ENCODE measurements at places on chromosomes 4 and X. TPM values are rescaled to one million over a fixed set of nuclear protein-coding genes. Genes with fewer than 3 reads are reported as not detected.

Gene PPEF2
- total RNA-seq = not detected

GRCh38 chr4:168840392-168840763 is 169.7 kb downstream of the CBR4 start:
- no peak for DNase-seq

DNA sequence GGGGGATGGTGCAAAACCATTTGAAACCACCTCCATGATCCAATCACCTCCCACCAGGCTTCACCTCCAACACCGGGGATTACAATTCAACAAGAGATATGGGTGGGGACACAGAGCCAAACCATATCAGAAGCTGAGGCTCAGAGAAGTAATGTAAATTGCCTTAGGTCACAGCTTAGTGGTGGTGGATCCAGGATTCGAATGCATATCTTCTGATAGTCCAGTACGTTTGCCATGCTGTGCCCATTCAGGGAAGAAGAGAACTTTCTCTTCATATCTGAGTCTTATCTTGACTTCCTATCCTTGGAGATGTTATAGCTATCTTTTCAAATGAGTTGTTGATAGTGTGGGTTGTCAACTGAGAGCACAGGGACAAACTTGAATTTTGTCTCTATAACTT is 325.5 kb downstream of the ZIC3 start:
- no peak for DNase-seq

DNA sequence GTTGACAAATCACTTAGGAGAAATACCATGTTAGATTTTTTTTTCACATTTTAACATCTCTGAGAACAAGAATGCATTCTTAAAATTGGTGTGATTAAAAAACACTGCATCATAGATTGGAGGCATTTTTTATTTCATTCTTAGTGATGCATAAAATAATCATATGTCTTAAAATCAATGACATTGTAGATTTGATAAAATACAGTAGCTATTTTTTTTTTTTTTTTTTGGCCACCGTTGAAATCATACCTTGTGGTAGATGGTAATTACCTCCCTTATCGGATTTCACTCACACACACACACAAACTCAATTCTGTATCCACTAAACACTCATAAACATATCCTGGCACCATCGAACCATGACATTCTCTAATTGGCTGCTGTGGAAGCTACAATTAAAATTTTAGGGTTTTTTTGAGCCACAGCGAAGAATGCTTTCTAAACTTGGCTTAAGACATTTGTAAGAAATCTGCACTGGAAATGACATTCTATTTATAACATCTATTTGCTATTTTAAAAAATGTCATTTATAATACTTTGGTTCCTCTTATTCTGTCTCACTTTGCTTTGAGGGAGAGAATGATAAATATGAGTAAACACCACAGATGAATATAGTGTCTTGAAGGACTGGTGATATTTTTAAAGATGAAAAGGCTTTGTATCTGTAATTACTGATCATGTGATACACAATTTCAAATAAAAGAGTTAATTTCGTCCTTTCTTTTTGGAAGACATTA is 60.1 kb downstream of the CCSER1 start:
- no peak for DNase-seq

Gene CCKAR
- not detected for total RNA-seq

- no peak for DNase-seq
These were observed 1.2 kb downstream of the DRP2 start for GRCh38 chrX:101220662-101221260.

Gene SMPX
- not detected for total RNA-seq

GRCh38 chr4:5247735-5248134 is 196.5 kb downstream of the STK32B start:
- DNase-seq = no peak

Gene MTTP
- 0.29 TPM for total RNA-seq

GRCh38 chrX:11760958-11761357 is 2.9 kb downstream of the MSL3 start:
- no peak for DNase-seq

- no peak for DNase-seq
These were observed 3.6 kb downstream of the SLC10A6 start for GRCh38 chr4:86845593-86845992.

GRCh38 chr4:27128443-27128842 is 267.8 kb downstream of the STIM2 start:
- no peak for DNase-seq

Gene METTL14
- total RNA-seq = 44.6 TPM

DNA sequence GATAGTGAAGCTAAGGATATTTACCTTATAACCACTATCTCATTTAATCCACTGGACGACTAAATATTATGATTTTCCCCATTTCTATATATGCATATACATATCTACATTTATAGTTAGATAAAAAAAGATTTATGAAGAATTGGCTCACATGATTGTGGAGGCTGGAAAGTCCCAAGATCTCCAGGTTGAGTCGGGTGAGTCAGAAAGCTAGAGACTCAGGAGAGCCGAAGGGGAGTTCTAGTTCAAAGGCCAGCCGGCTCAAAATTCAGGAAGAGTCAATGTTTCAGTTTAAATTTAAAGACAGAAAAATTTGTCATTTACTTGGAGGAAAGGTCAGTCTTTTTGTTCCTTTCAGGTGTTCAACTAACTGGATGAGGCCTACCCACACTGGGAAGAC is 158.2 kb upstream of the CPEB2 start:
- DNase-seq = no peak

Gene SOWAHD
- total RNA-seq = 0.21 TPM

Gene ZFX
- total RNA-seq = 43.3 TPM

DNA sequence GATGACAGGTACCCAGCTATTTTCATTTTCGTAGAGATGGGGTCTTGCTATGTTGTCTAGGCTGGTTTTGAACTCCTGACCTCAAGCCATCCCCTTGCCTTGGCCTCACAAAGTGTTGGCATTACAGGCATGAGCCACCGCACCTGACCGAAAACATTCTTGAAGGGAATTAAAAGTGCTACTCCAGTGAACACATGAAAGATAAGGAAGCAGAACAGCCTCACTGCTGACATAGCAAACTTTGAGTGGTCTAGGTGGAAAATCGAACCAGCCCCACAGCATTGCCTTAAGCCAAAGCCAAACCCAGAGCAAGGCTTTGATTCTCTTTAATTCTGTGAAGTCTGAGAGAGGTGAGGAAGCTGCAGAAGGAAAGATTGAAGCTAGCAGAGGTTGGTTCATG is 65.1 kb downstream of the KDM6A start:
- DNase-seq = no peak

DNA sequence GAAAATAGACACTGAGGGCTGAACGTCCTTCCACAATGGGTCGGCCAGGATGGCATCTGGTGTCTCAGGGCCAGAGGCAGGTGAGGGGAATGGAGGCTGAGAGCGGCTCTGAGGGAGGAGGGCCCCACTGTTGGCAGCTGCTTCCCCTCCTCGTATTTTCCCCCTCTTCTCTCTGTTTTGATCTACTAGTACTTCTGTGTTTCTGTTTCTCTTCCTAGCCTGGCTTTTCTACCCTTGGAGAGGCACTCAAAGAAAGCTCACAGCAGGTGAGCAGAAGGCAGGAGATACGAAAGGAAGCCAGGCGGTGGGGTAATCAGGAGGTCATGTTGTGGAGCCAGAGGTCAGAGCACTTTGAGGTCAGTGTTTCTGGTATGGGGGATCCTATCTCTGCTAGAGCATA is 151.8 kb upstream of the GATB start:
- DNase-seq = no peak

Gene ABCE1
- total RNA-seq = 176 TPM

GRCh38 chr4:177441061-177441802 is 1.0 kb downstream of the AGA start:
- peak; percentile 3 for DNase-seq

Gene CPE
- not detected for total RNA-seq

DNA sequence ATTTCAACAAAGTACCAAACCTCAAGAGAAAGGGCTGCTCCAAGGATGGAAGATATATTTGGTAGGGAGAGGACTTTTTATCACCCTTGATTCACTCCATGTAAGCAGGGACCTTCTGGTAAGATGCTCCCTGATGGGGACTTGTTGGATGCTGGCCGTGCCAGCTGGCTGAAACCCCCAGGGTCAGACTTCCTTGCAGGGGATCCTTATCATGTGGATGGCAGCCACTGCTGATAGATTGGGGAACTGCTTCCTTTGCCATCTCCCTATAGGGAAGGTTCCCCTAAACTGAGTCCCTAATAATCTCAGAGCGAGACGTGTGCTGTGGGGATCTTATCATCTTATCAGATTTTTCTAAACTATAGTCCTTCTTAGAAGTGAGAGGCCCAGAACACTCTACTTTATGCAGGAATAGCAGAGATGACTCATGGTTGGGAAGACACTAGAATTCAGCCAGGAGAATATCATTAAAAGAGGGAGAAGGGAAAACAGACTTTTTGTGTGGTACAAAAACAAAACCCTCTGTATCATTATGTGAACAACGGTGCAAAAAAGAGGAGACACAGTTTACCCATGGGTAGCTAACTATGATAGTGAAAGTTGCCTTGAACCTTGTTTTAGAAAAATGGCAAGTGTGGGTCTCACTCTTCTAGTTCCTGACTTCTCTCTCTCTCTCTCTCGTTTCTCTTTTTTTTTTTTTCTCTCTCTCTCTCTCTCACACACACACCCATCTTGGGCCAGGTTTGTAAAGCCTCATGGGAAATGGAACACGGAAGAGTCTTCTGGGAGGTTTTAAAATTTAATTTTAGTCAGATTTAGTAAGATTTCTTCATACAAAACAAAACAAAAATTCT is 16.1 kb downstream of the RHOH start:
- no peak for DNase-seq

DNA sequence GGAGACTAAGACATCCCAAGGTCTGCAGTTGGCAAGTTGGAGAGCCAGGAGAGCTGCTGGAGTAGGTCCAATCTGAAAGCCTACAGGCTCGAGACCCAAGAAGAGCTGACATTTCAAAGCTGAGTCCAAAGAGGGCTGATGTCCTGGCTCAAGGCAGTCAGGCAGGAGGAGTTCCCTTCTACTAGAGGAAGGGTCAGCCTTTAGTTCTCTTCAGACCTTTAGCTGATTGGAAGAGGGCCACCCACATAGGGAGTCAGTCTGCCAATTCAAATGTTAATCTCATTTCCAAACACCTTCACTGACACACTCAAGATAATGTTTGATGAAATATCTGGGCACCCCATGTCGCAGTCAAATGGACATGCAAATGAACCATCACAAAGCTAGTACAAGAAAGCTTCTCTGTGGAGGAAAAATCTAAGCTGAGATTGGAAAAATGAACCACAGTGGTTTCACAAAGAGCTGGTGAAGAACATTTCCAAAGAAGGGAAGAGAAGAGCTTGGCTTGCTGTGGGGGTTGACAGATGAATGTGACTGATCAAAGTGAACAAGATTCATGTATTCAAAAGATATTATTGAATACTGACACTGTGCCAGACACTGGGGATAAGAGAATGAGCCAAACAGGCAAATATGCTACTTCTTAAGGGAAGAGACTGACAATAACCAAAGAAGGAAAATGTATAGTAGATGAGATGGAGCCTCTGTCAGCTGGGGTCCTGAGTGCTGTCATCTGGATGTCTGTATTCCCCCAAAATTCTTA is 61.2 kb downstream of the STK32B start:
- DNase-seq = no peak

Gene DHRSX
- total RNA-seq = 27.4 TPM

GRCh38 chrX:25667681-25668080 is 470.5 kb upstream of the MAGEB18 start:
- no peak for DNase-seq

DNA sequence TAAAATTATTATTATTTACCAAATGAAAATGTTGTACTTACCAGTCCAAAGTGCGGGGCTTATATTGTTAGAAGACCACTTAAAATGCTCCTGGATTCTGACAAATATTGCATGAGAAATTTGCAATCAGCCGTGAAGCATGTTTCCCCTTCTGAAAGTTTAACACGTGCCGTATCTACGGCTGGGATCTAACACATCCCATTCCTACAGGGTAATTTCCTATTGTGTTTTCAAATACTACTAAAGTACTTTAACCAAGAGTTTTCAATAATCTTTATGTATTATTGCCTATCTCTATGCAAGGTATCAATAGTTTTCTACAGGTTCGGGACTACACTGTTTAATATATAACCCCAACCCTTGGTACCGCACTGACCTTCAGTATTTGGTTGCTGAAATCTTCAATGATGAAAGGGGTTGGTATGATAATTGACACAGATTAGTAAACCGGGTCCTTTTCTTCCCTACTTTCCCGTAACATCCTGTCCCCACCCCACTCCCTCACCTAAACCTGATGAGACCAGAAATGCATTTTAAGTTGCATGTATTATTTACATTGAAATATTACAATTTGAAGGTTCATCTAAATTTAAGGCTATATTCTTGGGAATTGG is 795 bp upstream of the BRWD3 start:
- DNase-seq = no peak

DNA sequence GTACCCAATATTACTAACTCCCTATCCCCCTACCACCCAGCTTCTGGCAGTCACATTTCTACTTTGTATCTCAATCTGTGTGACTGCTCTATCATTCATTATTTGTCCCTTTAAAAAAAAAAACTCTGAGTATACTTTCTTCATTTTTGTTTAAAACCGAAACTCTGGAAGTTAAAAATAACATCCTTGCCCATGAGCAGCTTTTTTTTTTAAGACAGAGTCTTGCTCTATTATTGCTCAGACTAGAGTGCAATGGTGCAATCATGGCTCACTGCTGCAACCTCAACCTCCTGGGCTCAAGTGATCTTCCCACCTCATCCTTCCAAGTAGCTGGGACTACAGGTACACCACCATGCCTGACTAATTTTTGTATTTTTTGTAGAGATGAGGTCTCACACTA is 15.8 kb downstream of the UBE2K start:
- DNase-seq = no peak

DNA sequence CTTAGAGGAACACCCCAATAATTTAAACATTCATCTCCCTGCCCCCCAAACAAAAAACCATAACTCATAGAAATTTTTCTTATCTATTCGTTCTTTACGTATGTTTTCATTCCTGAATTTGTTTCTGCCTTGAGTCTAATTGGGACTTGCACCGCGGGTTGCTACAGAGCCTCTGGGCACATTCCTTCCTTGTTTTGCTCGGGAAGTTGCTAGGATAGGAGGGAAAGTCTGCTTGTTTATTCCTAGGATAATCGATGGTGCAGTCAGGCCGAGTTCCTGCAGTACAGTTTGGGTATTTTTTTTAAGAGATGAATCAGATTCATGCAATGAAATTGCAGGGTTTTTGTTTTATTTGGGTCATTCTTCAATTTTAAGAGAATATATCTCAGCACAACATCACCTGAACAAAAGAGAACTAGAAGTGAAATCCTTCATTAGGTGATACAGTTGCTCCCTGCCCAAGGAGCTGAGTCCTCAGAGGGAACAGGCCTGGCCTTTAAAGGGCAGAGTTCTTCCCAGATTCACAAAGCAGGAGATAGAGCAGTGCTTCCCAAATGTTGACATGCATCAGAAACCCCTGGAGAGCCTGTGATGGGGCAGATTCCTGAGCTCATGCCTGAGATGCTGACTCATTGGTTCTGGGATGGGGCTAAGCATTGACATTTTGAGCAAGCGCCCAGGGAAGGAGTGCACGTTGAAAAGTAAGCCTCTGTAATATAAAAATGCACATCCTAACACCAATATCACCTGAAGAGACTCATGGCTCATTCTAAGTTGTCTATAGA is 114.9 kb upstream of the FAM9B start:
- no peak for DNase-seq

- no peak for DNase-seq
These were observed 47.6 kb downstream of the FBXW7 start for GRCh38 chr4:152488246-152488645.

Gene NWD2
- total RNA-seq = not detected
